ENCODE measurements at places on chromosomes 11 and 22.

GRCh38 chr11:6482441-6482840 is 1.1 kb downstream of the TIMM10B start:
- DNase-seq, result no peak

DNA sequence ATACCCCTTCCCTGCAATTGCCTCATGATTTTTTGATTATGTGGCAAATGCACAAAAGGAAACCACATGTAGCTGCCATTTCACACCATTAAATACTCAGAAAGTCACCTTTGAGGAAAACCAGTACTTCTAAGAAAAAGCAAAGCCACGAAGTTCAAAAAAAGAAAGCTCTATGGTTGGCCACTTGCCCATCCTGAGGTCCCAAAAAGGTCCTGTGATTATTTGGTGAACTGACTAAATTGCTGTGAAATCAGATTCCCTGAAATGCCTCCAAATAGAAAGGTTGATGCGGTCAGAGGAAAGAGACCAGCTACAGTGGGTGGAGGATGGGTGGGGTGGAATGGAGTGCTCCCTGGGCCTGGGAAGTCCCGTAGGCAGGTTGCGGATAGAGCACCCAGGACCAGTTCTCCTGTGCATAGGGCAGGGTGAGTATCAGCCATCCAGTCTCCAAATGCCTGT is 26.9 kb downstream of the MRPL16 start:
- no peak for DNase-seq

GRCh38 chr11:57230791-57231538 is 6.1 kb downstream of the APLNR start:
- DNase-seq, result no peak

DNA sequence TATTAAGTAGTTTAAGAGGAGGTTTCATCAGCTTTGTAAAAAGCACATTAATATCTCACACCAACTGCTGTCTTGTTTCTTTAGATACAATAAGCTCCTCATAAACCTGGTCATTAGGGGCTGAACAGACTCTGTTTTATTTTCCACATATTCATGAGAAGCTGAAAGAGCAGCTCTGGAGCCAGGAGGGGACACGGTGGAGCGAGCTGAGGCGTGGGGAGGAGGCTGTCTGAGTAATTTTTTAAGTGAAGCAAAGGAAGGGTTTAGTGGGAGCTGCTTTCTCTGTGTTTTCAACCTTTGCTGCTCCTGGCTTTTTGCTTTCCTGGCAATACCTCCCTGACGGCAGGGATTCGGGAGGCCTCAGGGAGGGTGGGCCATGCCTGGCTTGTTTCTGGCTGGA is 67.0 kb upstream of the EIF3D start:
- no peak for DNase-seq

DNA sequence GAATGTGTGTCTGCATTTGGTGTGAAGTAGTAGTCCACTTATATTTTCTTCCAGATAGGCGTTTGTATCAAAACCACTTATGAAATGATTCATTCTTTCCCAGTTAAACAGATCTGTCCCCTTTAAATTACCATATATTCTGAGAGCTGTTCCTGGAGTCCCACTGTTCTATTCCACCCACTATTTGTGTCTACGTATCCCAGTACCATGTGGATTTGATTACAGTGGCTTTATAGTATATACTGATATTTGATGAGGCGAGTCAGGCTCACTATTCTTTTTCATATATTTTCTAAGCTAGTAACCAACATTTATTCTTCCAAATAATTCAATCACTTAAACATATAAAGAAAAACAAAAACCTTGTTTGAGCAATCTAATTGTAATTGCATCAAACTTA is 81.9 kb upstream of the RASSF10 start:
- DNase-seq, result no peak

- no peak for DNase-seq
These were observed 108.9 kb upstream of the OLFML1 start for GRCh38 chr11:7376386-7376785.

DNA sequence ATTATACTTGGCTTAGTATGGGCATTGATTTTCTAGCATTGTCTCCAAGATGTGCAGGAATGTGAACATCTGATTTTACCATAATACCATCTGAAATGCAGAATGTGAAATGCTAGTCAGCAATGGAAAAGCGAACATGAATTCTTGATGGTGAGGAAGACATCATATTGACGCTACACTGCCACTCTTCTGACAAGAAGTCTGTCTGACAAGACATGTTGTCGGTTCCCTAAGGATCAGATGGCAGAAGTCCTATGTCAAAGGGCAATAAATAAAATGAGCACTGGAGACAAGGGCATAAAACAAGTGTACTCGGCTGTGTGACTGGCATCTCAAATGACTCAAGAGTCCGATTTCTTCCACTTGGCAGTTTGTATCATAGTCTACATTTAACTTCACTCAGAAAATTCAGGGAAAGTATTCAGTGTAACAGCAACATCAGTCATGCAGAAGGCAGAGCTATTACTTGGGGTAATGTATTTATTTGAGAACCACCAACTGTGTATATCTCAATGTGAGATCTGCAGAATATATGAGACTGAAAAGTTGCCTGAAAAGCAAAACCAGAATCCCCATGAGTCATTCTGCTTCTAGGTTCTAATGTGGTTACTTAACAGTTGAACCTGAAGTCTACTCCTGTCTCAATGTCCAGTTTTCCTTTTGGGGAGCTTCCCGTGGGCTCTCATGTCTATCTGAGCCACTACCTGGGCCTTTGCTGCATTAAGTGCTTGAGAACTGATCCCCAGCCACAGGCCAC is 51.5 kb downstream of the SLC17A6 start:
- DNase-seq, result no peak

DNA sequence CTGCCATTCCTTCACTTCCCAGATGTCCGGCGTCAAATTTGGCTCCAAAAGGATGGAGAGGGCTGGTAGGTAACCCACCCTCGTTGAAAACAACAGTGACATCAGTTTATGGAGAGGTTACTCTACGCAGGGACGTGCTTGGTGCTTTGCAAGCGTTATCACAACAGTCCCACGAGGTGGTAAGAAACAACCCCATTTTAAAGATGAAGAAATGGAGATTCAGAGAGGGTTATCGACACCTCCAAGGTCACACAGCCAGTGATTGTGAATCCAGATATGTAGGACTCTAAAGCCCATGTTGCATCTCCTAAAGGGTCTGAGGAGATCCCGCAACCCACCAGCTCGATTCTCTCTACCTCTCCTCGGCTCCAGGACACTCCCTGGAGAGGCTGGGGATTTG is 773 bp downstream of the MIAT start:
- DNase-seq, result no peak

- no peak for DNase-seq
These were observed 172.5 kb downstream of the MN1 start for GRCh38 chr22:27628891-27629631.
